ENCODE measurements at places on chromosomes 2 and 18.

DNA sequence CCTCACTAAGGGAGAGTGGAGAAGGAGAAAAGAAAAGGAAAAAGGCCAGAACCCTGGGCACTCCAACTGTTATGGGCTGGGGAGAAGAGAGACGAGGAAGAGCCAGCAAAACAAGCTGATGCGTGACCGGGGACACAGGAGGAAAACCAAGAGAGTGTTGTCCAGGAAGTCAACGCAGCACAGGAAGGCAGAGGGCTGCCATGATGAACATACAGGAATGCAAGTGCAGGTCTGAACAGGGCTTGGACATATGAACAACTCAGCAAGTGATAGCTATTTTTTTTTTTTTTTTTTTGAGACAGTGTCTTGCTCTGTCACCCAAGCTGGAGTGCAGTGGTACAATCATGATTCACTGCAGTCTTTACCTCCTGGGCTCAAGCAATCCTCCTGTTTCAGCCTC lies 28.4 kb downstream of the SIX3 start:
- peak; percentile 12 for DNase-seq

DNA sequence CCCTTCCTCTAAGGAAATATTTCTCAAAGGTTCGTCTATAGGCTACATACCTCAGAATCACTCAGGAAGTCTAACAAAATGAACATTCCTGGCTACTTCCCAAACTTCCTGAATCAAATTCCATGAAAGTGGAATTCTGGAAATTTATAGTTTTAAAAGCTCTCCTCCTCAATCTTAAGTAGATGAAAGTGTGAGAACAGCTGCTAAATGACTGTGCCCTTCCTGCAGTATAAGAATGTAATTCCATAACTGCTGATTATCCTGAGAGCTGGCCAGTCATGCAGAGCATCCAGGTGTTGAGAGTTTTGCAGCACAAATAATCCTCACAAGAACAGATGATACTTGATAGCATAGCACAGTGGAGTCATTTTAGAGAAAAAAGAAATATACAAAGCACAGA lies 265.0 kb downstream of the KCNJ3 start:
- no peak for DNase-seq

DNA sequence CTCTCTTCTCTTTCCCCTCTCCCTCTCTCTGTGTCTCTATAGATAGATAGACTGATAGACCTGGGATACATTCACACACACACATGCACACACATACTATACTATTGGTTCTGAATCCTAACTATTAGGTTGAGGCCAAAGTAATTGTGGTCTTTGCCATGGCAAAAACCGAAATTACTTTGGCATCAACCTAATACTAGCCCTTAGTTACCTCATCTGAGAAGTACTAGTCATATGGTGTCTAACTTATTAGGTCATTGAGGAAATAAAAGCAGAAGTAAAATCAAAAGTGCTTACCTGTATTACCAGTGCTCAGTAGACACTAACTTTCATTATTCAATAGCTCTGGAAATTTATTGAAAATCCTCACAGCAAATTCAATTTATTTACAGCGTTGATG lies 451.5 kb downstream of the EPHA4 start:
- no peak for DNase-seq

DNA sequence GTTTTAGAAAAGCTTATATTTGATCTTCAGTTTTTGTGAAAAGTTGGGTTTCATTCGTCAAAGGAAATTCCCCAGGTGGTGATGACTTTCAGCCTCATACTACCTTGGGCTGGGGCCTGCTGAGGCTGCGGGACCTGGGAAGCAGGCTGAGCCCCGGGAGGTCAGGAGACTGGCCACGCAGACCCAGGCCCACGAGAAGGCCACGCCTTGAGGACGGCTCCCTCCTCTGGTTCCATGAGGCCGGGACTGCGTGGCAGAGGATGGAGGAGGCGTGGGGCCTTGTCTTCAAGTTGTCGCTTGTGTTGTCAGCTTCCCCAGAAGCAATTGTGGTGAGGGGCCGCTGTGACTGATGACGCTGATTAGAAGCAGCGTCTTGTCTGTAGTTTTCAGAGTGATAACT lies 11.8 kb downstream of the CNDP2 start:
- no peak for DNase-seq

DNA sequence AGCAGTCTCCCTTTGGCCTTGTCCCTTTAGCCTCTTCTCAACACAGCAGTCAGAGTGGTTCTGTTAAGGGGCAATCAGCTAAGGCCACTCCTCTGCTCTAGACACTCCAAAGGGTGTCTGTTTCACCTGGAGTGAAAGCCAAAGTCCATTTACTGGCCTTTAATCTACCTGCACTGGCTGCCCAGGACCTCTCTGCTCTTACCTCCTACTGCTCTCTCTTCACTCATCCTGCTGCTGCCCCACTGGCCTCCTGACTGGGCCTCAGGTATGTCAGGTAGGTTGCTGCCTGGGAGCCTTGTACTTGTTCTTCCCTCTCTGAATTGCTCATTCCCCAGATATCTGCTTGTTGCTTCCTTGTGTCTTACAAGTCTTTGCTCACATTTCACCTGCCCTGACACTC lies 68.2 kb downstream of the PIKFYVE start:
- no peak for DNase-seq

- DNase-seq: no peak
These were observed 199.5 kb downstream of the RTP5 start for GRCh38 chr2:242069018-242069417.

GRCh38 chr18:78528411-78529258 lies 451.0 kb upstream of the SALL3 start:
- DNase-seq: no peak

- no peak for DNase-seq
These were observed 67.7 kb downstream of the SLC8A1 start for GRCh38 chr2:40384233-40384632.

GRCh38 chr2:3037196-3038194 lies 340.1 kb downstream of the EIPR1 start:
- DNase-seq: no peak

DNA sequence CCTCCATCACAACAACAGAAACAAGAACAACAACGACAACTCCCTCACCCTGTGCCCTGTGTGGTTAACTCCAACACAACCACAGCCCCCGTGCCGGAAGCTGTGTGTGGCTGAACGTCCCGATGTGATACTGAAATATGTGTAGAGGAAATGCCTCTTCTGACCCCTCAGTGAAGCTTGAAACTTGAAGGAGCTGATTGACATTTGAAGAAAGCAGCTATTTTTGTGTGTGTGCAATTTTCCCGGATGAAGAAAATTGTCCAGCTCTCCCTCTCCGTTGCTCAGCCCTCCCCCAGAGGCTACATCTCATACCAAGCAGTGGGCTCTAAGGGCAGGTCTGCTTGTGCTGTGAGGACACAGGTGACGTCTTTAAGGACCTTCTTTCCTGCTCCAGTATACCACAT lies 173.8 kb downstream of the ICOS start:
- peak; percentile 84 for DNase-seq

- no peak for DNase-seq
These were observed 26.0 kb upstream of the SSB start for GRCh38 chr2:169772651-169773050.

GRCh38 chr2:229350883-229351282 lies 79.8 kb upstream of the PID1 start:
- DNase-seq: no peak

- no peak for DNase-seq
These were observed 11.5 kb downstream of the IGFBP5 start for GRCh38 chr2:216683846-216684245.

- DNase-seq: no peak
These were observed 246.3 kb upstream of the MYT1L start for GRCh38 chr2:2577407-2577831.

DNA sequence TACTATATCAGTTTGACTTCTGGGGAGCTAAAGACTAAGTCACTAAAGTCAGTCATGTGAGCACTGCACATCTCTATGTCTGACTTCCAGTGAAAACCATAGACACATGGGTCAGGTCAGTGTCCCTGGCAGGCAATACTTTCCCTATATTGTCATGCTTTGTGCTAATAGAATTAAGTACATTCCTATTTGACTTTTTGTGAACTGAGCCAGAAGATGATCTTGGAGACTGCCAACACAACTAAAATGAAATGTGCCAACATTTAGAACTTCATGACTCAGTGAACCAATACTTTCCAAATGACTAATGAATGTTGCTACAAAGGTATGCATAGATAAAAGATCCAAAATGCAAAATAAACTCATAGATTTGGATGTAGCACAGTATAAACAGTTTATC lies 820.8 kb upstream of the FAM98A start:
- DNase-seq: no peak

- DNase-seq: no peak
These were observed 60.7 kb downstream of the WDR7 start for GRCh38 chr18:56711708-56712445.

GRCh38 chr2:1749489-1750119 lies 5.3 kb upstream of the PXDN start:
- DNase-seq: no peak

DNA sequence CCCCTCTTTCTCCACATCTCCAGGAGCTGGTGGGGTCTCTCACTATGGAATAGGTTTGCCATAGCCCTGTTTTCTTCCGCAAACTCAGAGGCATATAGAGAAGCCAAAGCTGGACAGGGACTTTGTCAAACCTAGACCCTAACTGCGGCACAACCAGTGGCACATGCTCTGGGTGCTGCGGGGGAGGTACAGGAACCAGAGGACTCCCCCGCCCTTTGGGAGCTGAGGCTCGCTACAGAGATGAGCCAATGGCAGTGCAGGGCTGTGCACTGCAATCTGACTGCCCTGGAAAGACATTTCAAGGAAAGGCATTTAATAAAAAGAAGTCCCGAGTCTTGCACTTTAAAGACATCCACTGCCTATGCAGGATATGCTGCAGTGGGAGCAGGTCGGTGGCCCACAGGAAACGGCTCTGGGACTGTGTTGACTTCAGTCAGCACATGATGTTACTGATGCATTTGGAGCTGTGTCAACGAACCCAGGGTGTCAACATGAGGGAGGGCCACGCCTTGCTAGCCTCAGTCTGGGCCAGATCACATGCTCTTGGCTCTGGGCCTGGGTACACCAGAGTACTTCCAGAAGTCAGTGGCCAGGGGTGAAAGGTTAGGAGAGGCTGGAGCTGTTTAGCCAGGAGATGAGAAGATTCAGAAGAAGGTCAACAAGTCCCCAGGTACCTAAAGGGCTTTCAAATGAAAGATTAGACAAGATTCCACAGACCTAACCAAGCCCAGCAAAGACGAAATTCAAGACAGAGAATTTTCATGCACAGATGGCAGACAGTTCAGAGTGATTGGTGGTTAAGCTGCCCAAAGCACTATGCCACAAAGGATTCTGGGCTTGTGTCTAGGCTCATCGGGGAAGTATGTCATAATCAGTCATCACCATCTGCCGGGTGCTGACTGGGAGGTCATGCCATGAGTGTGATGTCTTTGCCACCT lies 8.2 kb downstream of the SLC35F6 start:
- DNase-seq: peak; percentile 66

DNA sequence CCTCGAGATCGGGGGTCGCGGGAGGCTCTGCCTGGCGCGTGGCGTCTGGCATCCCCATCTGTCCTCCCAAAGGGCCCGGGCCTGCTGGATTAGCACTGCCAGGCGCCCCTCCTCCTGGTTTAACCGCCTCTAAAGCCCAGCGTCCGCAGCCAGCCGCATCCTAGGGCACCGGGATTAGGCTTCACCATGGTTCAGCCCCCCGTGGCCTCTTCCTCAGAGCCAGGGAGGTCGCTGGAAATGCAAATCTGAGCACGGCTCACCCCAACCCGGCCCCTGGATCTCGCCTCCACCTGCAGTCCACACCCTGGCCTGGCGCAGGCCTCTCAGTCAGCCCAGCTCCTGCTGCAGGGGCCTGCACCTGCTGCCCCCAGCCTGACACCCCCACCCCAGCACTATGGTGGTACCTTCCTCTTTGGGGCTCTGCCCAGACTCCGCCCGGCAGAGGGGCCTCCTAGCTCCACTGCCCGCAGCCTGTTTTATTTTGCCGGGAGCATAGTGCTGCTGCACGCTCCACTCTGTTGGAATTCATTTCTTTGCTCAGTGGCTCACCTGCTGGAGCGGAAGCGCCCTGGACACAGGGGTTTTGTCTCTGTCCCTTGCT lies 13.2 kb downstream of the PRELID3A start:
- no peak for DNase-seq

GRCh38 chr2:236129935-236130334 lies 38.3 kb downstream of the GBX2 start:
- no peak for DNase-seq

GRCh38 chr2:228613133-228613850 lies 431.8 kb upstream of the SPHKAP start:
- no peak for DNase-seq

DNA sequence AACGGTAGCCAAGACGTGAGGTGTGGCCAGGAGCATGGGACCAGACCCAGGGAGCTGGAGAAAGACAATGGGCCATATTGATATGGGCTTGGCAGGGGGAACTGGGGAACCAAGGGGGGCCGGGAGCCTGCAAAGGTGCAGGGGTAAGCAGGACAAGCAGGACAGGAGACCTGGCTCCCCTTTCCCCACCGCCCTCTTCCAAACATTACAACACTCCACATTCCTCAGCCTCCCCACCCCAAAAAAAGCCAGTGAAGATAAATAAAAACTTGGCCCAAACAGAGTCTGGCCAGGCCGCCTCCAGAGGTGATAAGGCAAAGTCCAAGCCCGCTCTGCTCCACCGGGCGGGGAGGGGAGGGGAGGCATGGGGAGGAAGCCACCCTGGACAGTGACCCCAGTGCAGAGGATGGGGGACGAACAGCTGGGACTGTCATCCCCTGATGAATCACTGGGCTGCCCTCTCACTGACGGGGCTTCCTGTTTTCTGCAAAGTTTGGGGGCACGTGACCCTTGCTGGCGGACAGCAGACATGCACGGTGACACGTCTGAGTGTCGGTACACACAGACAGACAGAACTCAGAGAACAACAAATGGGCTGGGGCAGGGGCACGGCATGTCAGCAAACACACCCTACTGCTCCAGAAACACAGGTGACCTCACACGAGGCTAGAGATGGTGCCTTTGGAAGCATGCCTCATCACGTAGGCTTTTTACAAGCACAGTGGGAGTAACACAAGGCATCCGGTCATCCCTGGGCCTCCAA lies 100.2 kb downstream of the TNS1 start:
- DNase-seq: no peak

- DNase-seq: no peak
These were observed 902 bp downstream of the MCFD2 start for GRCh38 chr2:46914578-46915230.

DNA sequence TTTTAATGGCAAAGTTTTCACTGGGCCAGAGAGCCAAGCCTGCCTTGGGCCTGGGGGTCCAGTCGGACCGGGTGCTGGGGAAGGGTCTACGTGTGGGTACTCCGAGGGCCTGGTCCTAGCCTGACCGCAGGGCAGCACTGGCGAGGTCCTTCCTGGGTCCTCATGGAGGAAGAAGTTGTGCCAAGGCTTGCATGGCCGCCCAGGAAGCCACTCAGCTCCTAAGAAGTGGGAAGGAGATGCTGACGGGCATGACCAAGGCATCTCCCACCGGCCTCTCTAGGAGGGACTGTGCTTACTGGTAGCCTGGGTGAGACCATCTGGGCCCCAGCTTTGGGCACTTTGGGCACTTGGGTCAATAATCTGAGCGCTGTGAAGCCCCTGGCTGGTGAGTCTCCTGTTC lies 22.6 kb downstream of the CIB4 start:
- DNase-seq: peak; percentile 57

DNA sequence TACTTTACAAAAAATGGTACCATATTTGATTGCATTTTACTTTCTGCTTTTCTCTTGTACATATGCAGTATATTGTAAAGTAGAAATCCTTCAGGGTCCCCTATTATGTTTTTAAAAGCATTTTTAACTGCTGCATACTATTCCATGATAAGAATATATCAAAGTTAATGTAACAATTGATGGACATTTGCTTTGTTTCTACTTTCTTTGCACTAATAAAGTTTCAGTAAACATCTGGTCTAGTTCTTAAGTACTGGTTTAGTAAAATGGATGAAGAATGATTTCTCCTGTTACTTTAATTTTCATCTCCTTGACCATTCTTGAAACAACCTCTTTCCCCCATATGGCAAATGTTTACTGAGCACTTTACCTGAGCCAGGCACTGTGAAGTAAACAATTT lies 1.7 kb downstream of the MRPS9 start:
- no peak for DNase-seq
